Substantia nigra (tissue), 51 donors: ENCODE measurements at places on chromosomes 6 and 20.

DNA sequence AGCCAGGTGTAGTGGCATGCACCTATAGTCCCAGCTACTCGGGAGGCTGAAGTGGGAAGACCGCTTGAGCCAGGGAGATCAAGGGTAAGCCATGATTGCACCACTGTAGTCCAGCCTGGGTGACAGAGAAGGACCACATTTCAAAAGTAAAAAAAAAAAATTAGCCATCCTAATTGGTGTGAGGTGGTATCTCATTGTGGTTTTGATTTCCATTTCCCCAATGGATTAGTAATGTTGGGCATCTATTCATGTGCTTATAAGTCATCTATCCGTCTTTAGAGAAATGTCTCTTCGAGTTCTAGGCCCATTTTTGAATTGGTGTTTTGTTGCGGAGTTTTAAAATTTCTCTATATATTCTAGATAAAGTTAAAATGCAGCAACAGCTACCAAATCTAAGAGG, 21.7 kb downstream of the ABHD12 start:
- no peak for DNase-seq

DNA sequence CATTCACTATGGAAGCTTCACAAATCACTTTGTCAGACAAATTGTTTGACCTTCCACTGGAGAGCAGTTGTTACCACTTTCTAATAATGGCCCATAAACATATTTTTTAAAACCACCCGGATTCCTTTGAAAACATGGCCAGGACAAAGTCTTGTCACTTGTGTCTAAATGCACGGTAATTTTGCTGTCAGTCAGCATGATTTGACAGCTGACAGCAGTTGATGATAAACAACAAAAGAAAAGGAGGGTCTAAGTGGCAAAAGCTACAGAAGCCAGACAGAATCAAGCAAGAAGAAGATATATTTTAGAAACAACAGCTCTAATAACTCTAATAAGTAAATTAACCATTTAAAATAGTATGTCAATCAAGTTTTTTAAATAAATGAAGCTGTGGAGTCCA, 27.7 kb upstream of the CARMIL1 start:
- no peak for DNase-seq

DNA sequence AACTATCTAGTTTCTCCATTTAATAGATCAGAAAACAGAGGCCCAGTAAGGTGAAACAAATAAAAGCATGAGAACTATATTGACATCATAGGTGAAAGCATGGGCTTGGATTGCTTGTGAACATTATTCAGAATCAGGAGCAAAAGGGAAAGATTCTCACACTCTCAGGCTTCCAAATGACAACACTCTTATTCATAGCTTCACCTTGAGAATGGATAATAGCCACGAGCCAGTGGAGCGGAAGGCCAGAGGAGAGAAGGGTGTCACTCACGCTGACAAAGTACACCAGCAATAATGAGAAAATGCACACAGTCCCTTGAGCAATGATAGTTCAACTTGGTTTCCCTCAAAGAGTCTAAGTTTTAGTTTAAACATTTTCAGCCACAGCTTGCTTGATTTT, 339.0 kb downstream of the TPBG start:
- no peak for DNase-seq

DNA sequence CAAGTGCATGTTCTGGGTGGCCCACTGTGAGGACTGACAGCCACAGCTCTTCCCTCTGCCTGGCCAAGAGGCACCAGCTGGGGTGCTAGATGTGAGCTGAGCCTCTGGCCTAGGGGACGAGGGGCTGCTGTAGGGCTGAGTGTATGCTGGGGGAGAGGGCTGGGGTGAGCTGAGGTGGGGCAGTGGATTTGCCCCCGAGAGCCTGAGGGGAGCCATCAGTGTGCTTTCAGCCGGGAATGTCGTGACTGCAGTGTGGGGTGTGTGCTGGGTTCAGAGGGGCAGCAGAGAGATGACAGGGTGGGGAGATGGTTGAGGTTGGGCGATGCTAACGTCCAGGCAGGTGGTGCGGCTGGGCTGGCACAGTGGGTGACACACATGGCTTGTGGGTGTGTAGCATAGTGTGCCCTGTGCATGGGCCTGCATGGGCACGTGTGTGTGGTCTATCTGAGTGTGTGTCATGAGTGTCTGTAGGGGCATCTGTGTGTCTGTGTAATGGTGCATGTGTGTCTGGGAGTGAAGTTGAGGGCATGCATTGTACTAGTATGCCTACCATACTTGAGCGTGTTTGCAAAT, 46.0 kb upstream of the BLCAP start:
- DNase-seq, result no peak

DNA sequence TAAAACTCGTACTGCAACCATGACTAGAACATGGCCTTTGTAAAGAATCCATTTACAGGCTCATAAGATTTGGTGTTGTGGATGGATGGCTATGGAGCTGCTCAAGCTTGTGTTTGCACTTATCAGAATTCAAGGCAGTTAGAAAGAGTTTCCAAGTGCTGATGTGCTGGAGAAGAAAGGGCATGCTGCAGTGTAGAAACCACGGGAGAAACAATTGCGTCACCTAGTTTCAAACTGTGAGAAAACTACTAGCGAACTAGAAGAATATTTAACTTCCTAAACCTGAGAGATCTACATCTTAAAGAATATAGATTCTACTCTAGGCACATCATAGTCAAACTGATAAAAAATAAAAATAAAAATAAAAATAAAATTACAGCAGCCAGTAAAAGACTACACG, 116.2 kb downstream of the SGK1 start:
- no peak for DNase-seq

GRCh38 chr20:4073852-4074741, 58.7 kb upstream of the RNF24 start:
- DNase-seq, result no peak

DNA sequence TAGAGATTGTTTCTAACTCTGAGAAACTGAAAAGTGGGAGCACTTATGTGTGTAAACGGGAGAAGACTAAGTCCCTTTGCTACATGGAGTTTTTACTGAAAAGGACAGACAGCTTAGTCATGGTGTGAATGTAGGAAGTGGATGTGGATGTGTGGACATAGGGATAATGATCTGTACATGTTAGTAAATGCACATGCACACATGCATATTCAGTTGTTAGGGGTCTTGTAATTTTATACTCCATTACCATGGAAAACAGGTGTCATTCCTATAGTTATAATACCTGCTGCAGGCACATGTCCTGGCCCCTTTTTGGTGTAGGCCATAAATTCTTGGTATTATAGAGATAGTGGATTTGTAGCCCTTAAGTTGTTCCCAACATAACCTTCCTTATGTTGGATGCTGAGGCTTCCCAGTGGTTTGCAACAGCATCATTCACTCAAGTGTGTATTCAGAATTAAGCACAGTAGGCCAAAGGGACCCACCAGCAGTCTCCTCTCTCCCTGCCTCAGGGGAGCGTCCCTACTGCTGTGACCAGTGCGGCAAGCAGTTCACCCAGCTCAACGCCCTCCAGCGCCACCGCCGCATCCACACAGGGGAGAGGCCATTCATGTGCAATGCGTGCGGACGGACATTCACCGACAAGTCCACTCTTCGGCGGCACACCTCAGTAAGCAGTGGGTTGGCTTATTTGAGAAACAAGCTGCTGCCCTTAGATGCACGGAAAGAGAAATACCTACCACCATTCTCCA, 7.3 kb downstream of the GZF1 start:
- no peak for DNase-seq

DNA sequence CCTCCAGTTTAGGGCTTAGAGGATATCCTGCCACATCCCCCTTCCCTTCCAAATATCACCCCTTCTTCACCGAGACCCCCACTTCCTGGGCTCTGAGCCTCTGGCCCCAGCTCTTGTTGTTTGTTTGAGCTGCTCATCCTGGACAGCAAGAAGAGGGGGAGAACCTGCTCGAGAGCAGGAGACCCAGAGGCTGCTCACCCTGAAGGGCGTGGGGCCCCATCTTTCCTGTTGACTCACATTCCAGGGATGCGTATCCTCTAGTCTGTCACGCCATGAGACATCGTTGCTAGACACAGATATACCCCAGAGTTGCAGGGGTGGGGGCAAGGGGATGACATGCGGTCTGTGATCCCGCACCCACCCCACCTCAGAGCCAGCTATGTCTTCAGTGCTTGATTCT, 5.7 kb upstream of the TNXB start:
- no peak for DNase-seq

GRCh38 chr6:87102151-87102621, 7.3 kb upstream of the CGA start:
- DNase-seq, result no peak

GRCh38 chr6:146026873-146027272, 2.0 kb upstream of the GRM1 start:
- no peak for DNase-seq

GRCh38 chr6:118876814-118877213, 17.1 kb upstream of the ASF1A start:
- no peak for DNase-seq

DNA sequence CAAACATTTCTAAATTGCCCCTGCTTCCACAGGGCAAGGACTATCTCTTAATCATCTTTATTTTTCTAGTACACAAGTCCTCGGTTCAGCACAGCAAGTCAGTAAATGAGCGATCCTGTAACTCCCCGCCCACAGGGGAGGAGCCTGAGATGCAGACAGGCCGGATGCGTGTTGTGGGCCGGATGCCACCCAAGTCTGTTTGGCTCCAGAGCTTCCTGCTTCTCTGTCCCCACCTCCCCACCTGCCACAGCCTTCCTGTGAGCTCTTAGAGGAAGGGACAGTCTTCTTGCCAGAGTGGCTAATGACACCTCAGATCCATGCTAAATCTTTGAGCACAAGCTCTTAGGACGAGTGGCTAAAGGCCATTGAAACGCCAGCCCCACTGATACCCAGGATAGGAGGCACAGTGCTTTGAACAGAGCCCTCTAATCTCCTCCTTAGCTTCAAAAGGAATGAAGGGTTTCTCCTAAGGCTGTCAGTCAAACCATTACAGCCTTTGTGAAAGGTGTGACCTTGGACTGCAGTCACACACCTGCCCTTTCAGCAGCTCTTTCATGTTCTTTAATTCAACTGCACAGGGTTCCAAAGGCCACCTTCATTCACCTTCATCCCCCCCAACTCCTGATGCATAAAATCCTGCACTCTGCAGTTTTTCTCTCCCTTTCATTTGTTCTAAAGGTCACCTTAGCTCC, 264.3 kb downstream of the TFAP2C start:
- no peak for DNase-seq

- no peak for DNase-seq
Measured at GRCh38 chr6:113584767-113585166, 272.4 kb upstream of the MARCKS start.

DNA sequence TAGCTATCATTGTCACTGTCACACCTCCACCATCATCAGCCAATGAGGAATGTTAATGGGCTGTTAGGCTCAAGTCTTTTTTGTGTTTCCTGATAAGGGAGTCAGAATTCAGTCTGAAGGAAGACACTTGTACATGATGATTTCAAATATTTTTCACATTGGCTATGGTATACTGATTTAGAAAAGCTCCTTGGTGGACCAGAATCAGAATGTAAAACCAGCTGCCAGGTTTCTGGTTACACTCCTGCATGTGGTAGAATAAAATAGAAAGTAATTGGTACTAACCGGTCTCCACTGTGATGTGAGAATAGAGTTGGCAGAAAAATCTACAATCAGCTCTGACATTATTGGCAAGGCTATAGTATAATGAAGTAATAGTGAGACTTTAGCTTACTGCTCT, 10.7 kb downstream of the COL9A1 start:
- DNase-seq, result no peak
